AML-193 (cell line): ENCODE measurements at places on chromosomes 1 and 21.

DNA sequence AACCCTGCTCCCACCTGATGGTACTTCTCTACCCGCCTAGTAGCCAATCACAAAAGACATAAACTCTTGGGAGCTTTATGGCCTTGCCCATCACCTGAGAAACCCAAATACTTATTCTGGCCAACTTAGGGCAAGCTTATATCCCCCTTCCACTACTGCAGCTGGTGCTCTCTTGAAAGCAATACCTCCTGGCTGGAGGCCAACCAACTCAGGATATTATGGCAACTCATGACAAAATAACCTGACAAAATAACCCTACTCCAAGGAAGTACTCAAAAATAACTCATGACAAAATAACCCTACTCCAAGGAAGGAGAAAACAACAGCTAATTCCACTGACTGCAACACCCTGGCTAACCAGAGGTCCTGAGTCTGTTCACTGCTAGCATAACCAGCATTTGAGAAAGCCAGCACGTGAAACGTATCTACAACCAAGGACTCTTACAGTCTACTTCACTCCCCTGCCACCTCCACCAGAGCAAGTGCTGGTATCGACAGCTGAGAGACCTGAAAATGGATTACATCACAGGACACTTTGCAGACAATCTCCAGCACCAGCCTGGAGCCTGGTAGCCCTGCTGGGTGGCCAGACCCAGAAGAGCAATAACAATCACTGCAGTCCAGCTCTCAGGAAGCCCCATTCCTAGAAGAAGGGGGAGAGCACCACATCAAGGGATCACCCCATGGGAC, 179.9 kb downstream of the COL24A1 start:
- DNase-seq, result no peak

GRCh38 chr1:231724876-231725647, 98.5 kb downstream of the DISC1 start:
- DNase-seq, result peak; percentile 7

- DNase-seq, result no peak
Measured at GRCh38 chr1:103353391-103353790, 172.1 kb upstream of the RNPC3 start.

DNA sequence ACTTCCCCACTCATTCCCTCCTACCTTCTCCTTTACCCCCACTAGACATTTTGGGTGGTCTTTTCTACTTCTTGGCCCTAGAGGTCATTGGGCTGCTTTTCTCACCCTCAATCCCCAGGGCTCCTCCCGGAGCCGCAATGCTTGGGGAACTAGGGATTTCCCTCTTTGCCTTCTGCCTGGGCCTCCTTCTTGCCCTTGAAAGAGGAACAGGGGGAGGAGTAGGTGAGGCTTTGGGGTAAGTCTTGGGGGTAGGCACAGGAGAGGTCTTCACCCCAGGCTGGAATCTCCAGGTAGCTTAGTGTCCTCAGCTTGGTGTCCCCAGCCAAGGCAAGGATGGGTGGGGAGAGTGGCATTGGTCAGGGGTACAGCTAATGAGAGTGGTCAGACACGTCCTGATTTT, 56.2 kb upstream of the EPS8L3 start:
- DNase-seq, result no peak

GRCh38 chr1:207026104-207026534, 6.4 kb downstream of the C1orf116 start:
- no peak for DNase-seq

DNA sequence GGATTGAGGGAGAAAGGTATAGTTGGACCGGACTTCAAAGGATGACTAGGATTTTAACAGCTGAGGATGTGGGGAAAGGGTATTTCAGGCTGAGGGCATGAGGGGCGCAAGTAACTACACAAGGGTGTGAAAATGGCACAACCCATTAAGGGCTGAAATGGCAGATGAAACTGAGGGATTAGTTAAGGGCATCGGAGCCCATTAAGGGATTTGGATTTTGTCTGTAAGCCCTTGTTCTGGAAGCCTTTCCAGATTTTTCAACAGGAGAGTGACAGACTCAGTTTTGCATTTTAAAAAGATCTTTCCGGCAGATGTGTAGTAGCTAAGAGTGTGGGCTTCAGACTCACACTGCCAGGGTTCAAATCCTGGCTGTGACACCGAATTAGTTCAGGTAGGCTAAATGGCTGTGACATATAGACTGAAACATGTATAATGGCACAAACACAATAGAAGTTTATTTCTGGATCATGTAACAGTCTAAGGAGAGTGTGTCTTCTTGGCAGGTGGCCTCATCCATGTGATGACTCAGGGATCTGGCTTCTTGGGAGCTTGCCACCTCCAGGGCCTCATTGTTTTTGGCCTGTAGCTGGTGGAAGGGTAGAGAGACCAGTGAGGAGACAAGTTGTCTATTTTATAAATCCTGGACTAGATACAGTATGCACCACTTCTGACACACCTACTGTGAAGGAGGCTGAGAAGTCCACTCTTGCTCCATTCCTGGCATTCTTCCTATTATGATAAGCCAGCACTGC, 49.6 kb downstream of the UBE2T start:
- DNase-seq, result no peak

DNA sequence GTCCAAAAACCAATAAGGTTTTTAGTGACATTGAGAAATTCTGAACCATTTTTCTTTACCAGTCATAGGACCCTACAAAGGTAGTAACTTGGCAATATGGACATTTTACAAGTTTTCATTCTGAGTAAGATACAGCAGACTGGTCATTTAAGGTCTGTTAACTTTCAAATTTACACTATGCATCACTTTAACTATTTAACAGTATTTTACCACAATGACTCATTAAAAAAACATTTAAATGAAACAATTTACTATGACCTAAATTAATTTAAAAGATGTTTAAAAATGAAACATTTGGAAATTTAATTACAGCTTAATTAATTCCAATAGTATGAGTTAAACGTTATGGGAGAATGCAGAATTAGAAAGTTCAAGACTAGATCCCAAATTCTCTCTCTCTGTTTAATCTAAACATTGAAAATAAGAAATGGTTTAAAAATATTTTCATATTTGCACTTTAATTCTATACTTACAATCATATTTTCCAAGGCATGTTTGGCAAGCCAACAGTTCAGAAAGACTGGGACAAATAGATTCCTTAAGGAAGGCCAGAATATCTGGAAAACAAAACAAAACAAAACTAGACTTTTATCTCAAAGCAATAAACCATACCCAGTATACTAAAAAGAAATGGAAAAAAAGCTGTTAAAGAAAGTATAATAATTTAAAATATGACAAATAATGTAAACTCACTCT, 140.9 kb downstream of the KCNT2 start:
- DNase-seq, result no peak

- no peak for DNase-seq
Measured at GRCh38 chr1:57118948-57119603, 153.3 kb upstream of the C8B start.

GRCh38 chr1:184889902-184890301, 84.4 kb downstream of the NIBAN1 start:
- no peak for DNase-seq

- no peak for DNase-seq
Measured at GRCh38 chr1:87436534-87436933, 107.9 kb downstream of the LMO4 start.

DNA sequence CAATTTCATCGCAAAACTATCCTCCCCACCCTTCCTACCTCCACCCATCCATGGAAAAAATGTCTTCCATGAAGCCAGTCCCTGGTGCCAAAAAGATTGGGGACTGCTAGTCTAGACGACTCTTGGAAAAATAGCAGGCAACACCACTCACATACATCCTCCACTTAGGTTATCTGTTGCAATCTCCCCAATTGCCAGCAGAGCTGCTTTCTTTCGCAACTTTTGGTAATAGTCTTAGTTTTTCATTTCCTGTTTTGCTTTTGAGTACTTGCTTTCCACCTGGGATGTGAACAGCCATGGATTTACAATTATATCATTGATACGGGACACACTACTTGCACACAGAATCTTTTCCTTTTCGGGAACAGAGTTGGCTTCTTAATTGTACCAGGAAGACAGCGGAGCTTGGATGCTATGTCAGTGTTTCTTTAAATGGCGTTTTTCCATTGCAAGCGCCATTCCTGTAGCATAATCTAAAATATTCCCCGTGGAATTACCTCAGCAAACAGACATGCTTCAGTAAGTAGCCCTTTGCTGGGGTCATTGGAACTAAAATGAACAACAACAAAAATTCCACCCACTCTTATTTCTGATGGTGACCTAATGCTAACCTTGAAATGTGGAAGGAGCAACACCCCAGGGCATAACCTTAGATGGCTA, 183.3 kb upstream of the ADGRL2 start:
- DNase-seq, result peak; percentile 21

DNA sequence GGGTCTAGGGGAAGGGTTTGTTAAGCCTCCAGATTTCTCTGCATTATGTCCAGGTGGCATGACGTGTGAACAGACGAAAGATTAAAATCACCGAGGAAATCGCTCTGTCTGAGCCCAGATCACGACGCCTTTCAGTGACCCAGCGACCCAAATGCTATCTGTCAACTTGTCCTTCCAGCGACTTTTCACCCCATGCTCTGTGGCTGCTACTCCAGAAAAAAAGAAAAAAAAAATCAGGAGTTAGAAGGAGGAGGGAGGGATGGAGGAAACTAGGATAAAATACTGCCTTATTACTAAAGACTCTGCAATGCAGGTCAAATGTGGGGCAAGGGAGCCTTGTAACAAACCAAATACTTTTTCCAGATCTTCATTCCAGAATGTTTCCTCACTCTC, 352.0 kb downstream of the NUF2 start:
- DNase-seq, result no peak

- DNase-seq, result no peak
Measured at GRCh38 chr1:40413527-40414252, 36.6 kb upstream of the ZFP69B start.

DNA sequence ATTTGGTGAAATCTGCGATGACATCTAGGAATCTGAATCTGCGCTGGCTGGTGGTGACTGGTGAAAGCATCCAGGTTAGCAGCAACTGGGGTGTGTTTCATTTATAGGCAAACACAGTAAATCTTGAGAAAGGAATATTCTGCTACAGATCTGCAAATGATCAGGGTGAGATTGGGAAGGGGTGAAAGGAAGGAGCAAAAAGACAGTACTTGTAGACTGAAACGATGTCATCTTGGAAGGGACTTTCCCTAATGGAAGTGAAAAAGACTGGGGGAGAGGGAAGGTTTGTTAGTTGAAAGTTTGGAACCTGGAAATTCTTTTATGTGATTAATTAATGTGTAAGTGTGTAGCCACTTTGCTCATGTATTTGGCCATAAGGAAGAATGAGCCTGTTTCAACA, 228.3 kb downstream of the FMN2 start:
- DNase-seq, result no peak

- DNase-seq, result peak; percentile 53
Measured at GRCh38 chr1:158180741-158181576, at the start of gene CD1D. Gene CD1D (plus strand): TSS chr1:158180895. CDS start chr1:158181102, 207 bp downstream.

GRCh38 chr1:197331565-197331964, 63.5 kb downstream of the CRB1 start:
- no peak for DNase-seq

DNA sequence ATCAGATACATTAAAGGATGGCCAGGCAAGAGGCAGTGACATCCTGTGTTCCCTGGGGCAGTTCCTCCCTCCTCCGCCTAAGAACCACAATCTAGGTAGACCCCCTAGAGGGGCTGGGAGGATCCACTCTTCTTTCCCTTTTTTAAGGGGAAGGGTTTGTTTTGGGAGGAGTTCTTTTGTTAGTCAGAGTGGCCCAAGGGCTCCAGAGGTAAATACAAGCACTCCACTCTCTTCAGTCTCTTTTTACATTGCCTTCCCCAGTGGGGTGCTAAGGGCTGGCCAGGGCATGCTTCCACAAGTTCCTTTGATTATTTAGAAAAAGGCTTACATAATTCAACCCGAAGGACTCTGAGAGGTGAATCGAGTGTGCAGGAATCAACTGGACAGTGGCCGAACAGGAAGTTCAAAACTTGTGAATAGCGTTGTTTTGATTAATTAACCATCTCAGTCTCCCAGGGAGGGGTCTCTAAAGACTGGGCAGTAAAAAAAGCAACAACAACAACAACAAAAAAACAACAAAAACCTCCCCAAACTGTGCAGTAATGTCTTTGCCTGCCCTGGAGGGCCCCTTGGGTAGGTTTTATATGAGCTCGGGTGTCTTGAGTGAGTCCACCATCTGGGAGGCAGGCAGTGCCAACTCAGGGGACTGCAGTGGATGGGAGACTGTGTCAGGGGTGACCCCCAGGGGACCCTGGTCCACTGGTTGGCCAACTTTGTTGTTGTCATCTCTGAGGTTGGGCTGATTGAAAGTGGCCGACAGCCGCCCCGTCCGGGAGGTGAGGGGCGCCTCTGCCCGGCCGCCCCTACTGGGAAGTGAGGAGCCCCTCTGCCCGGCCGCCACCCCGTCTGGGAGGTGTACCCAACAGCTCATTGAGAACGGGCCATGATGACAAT, 33.2 kb upstream of the ENO1 start:
- no peak for DNase-seq

GRCh38 chr1:6898974-6899539, 113.8 kb downstream of the CAMTA1 start:
- no peak for DNase-seq

DNA sequence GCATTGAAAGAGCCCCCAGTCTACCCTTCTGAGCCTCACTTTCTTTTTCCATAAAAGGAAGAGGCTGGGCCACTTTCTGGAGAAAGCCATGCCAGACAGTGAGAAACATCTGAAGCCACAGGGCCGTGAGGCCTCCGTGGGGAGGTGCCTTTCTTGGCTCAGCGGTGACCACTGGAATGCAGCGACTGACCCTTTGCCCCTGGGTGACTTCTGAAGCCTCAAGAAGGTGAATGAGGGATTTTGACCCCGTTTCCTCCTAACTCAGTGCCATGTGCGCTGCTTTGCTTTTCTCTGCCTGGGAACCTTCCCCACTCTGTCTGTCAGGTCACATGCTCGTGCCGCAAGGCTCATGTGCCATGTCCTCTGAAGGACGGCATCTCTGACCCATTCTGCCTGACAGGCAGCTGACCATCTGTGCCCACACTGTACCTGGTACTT, 44.7 kb upstream of the A3GALT2 start:
- DNase-seq, result no peak
